ENCODE measurements at places on chromosomes 2 and 18. TPM values are rescaled to one million over a fixed set of nuclear protein-coding genes. Genes with fewer than 3 reads are reported as not detected.

DNA sequence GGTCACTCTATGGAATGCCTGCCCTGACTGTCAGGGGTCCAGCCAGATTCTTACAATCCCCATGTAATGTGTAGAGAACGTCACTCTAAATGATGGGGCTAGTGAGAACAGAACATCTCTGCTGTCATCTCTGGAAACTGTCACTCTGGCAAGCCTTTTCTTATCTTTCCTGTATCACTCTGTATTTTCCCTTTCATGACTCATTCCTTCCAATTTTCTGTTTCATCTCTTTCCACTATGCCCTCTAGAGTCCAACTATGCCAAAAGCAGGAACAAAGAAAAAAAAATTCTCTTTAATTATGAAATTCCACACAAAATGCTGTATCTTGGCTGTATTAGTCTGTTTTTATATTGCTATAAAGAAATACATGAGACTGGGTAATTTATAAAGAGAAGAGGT lies 608.8 kb downstream of the ADCYAP1 start:
- no peak for DNase-seq

- DNase-seq: no peak
Measured at GRCh38 chr2:157727693-157728092, 99.0 kb upstream of the ACVR1C start.

- no peak for DNase-seq
Measured at GRCh38 chr18:59455728-59456276, 96.7 kb upstream of the LMAN1 start.

GRCh38 chr2:189367343-189367742 lies 73.9 kb upstream of the WDR75 start:
- DNase-seq: no peak

SLC11A1 gene
- total RNA-seq: 145 TPM

ANTXR1 gene
- 29.1 TPM for total RNA-seq

IL36A gene
- not detected for total RNA-seq

PLB1 gene
- total RNA-seq: 3.6 TPM

VIL1 gene
- total RNA-seq: not detected

RGPD3 gene
- 0.17 TPM for total RNA-seq

ARHGAP25 gene
- total RNA-seq: 36.1 TPM

Measured in upper lobe of left lung (tissue), 6 donors.